ENCODE measurements at places on chromosomes 11 and 22. TPM values are rescaled to one million over a fixed set of nuclear protein-coding genes. Genes with fewer than 3 reads are reported as not detected.

Gene OR6A2
- 0.09 TPM for total RNA-seq

DNA sequence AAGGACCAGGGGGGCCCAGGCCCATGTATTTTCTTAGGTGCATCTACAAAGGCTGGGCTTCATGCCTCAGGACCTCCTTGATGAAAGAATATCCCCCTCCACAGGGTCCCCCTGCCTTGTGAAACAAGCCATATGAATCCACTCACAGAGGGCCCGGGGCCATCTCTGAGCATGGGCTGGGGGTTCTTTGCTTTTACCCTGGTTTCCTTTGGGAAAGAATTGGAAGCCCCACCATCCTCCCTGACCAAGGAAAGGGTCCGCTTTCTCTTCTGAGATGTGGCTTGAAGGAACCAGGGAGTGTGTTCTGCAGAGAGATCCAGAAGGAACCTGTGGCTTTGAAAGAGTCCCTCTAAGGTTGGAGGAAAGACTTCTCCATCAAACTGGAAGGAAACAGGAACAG, 9.2 kb upstream of the ANO1 start:
- no peak for DNase-seq
- H3K4me3 ChIP-seq, result no peak overlapping the region
- peaks cover 12% of the 10 kb centered on the region for H3K4me1 ChIP-seq
- H3K36me3 ChIP-seq, result no peaks in the 10 kb centered on the region
- H3K27ac ChIP-seq, result no peak overlapping the region

GRCh38 chr11:15783619-15784018, 572.7 kb downstream of the SOX6 start:
- H3K27ac ChIP-seq, result no peak overlapping the region
- no peaks in the 10 kb centered on the region for H3K36me3 ChIP-seq
- no peaks in the 10 kb centered on the region for H3K4me1 ChIP-seq
- DNase-seq, result no peak
- H3K4me3 ChIP-seq, result no peak overlapping the region

GRCh38 chr11:117670443-117670842, 126.6 kb downstream of the DSCAML1 start:
- H3K36me3 ChIP-seq, result no peaks in the 10 kb centered on the region
- H3K27ac ChIP-seq, result no peak overlapping the region
- H3K4me1 ChIP-seq, result no peaks in the 10 kb centered on the region
- H3K27me3 ChIP-seq, result peaks cover 23% of the 10 kb centered on the region

GRCh38 chr22:42793848-42794405, 63.1 kb downstream of the ARFGAP3 start:
- H3K4me1 ChIP-seq, result no peaks in the 10 kb centered on the region
- no peak for DNase-seq
- H3K27ac ChIP-seq, result no peak overlapping the region
- no peak overlapping the region for H3K4me3 ChIP-seq

DNA sequence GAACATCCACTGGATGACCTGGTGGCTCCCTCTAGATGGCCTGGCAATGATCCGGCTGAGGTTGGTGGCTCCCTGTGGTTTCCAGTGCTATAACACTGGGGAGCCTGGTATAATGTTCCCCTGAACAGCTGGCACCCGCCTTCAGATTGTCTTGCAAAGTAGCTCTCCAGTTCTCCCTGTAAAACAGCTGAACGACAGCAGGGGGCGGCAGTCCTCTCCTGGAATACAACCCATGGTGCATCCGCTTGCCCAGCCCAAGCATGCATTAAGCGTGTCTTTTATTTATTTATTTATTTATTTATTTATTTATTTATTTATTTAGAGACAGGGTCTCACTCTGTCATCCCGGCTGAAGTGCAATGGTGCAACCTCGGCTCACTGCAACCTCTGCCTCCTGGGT, 258.9 kb downstream of the BUD13 start:
- peak; percentile 8 for DNase-seq
- H3K4me1 ChIP-seq, result no peaks in the 10 kb centered on the region
- no peak overlapping the region for H3K4me3 ChIP-seq
- no peak overlapping the region for H3K27ac ChIP-seq
- no peaks in the 10 kb centered on the region for H3K27me3 ChIP-seq
